ENCODE measurements at places on chromosomes 16 and 17.

- DNase-seq: peak; percentile 22
These were observed 16.2 kb downstream of the SALL1 start for GRCh38 chr16:51134876-51135275.

DNA sequence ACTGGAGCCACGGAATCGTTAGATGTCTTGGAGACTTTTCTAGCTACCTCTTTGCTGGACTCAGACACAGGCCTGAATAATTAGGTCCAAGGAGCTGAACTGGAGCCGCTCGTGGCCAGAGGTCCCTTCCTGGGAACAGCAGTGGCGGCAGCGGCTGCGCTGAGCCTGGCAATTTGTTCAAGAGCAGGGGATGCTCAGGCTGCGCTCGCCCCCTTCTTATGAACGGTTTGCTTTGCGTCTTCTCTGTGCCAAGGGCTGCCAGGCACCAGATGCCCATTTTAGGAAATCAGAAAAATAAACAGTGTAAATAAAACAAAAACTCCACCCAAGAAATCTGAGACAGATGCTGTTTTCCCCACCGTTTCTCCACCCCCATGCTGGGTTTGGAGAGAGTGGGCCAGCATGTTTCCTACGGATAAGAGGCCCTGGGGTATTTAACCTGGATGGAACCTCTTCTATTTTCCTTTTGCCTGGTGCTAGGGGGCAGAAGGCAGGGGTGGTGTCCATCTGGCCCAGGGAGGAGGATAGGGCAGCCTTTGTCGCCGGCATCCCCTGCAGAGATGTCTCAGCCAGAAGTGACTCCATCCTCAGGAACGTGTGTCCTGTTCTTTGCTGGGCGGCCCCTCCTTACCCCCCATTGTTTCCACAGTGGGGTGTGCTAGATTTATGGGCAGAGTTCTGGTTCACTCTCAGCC, 163.4 kb downstream of the SEC14L1 start:
- DNase-seq: no peak

GRCh38 chr16:55072976-55073375, 142.3 kb downstream of the IRX5 start:
- no peak for DNase-seq

GRCh38 chr17:76005263-76006149, 4.9 kb downstream of the CDK3 start:
- peak; percentile 93 for DNase-seq

DNA sequence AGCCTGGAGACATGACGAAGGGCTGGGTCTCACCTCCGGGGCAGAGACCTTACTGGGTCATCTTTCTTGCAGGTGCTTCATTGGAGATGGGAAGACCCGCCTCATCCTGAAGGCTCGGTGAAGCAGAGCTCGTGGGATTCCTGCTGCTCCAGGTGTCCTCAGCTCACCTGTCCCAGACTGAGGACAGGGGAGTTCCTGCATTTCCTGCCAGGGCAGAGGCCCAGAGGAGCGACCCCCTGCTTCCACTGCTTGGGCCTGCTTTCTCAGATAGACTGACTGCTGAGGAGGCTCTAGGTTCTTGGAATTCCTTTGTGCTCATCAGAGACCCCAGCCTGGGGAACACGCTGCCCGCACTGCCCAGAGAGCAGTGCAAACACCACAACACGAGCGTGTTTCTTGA, 11.6 kb downstream of the AQP8 start:
- no peak for DNase-seq

- no peak for DNase-seq
These were observed 12.8 kb downstream of the GOSR2 start for GRCh38 chr17:46935658-46936266.

DNA sequence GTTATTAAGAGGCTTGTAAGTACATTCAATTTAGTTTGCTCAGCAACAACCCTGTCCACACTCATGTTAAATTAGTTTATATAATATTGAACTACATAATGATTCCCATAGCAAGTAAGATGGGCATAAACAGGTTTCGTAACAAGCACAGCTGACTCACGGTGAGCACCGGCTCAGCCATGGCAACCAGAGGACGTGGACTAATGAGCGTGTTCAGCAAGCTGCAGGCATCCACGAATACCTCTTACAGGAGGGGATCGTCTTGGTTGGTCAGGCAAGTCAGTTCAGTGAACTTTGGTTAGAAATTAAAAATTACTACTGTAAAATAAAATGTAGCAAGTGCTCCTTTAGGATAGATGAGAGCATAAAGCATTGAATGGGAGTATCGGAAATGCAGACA, 58.4 kb downstream of the ELAC2 start:
- DNase-seq: no peak

- DNase-seq: no peak
These were observed 31.6 kb downstream of the IQCK start for GRCh38 chr16:19749571-19750080.

DNA sequence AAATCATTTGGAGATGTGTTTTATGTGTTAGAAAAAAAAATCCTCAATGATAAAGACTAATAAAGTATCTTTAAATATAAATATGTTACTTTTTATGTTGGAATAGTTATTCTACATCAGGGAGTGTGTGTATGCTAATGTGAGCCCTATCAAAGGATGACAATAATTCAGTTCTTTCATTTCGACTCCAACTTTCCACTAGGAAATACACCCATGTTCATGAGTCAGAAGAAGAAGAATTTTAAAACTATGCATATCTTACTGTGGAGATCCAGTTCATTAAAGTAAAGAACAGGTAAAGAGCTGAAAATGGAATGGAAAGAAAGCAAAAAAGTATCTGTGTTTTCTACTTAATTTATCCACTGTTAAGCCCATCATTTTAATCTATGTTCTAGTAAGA, 399.8 kb downstream of the KCNJ2 start:
- no peak for DNase-seq

- DNase-seq: no peak
These were observed 112.0 kb downstream of the RPTOR start for GRCh38 chr17:80656590-80656989.

Measured in WERI-Rb-1 (cell line).